ENCODE measurements at places on chromosomes 11 and 22.

DNA sequence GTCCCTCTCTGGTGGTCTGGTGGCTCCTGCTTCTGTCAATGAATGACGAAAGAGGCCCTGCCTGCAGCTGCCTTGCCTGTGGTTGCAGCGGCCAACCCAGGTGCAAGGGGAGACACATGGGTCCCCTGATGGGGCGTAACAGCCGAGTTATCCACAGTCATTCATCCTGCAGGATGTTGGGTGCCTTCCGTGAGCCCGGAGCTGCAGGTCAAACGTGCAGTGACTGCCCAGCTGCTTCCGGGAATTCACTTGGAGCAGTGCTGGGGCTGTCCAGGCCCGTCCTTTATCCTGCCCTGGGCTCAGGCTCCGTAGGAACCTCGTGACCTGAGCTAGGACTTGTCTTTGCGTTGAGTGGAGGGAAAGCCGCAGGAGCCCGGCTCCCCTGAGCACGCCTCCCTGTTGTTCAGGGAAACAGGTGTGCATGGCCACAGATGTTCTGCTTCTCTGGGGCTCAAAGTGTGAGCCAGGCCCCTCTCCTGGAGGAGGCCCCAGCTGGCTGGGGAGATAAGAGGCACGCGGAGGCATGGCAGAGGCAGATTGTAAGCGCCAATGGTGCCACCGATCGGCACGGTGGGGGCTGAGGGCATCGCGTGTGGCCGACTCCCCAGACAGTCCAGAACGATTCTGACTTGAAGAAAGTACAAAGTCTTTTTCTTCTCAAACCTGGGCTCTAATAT lies 635.4 kb downstream of the BRD1 start:
- DNase-seq: no peak

DNA sequence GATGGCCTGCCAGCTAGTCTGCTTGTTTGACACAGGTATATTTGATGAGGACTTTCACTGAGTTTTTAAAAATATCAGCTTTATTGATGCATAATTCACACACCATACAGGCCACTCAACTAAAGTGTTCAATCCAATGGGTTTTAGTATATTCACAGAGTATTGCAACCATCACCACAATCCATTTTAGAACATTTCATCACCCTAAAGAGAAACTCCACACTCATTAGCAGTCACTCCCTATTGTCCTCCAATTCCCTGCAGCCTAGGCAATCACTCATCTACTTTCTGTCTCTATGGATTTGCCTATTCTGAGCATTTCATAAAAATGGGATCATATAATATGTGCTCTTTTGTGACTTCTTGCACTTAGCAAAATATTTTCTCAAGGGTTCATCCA lies 397.9 kb upstream of the NARS2 start:
- no peak for DNase-seq

DNA sequence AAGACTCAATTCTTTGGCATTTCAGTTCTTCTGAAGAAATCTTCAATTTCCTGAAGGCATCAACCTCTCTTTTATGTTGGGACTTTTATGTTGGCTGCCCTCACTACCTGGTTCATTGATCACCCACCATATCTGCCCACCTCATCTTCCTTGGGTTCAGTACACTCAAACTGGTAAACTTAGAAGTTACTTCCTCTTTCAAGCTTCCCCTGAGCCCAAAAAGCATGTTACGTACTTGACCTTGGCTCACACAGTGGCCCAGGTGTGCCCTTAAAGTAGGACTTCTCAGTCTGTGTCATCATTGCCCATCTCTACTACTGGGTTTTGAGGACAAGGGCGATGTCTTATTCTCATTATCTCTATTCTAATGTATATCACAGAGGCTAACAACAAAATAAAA lies 86.1 kb downstream of the GRIA4 start:
- no peak for DNase-seq

DNA sequence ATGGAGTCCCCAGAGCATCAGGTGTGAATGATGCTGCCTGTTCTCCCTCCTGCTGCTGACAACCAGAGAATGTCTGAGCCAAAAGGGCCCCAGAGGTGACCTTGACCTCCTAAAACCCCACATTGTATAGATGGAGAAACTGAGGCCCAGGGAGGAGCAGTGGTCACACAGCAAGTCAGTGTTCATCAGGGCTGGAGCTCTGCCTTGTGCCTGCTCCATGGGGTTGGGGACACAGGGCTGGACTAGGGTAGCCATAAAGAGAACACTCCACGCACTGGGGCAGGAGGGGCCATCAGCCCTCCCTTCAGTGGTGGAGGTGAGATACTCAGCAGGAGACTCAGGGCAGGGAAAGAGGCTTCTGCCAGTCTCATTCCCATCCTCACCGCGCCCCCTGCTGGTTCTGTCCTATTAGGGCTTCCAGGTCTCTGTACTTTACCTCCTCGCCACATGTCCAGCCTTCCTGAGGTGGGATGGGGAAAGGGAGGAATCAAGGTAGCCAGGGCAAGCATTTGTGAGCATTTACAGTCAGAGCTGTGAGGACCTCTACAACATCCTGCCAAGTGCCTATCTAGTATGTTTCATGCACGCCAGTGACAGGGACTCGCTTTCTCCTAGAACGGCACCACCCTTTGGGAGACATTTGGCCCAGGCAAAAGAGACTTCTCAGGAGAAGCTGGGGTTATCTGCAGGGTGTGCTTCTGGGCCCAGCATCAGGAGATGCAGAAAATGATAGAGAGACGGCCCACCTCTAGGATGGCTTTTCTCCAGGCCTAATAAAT lies 43.2 kb downstream of the NEU3 start:
- DNase-seq: peak; percentile 65

DNA sequence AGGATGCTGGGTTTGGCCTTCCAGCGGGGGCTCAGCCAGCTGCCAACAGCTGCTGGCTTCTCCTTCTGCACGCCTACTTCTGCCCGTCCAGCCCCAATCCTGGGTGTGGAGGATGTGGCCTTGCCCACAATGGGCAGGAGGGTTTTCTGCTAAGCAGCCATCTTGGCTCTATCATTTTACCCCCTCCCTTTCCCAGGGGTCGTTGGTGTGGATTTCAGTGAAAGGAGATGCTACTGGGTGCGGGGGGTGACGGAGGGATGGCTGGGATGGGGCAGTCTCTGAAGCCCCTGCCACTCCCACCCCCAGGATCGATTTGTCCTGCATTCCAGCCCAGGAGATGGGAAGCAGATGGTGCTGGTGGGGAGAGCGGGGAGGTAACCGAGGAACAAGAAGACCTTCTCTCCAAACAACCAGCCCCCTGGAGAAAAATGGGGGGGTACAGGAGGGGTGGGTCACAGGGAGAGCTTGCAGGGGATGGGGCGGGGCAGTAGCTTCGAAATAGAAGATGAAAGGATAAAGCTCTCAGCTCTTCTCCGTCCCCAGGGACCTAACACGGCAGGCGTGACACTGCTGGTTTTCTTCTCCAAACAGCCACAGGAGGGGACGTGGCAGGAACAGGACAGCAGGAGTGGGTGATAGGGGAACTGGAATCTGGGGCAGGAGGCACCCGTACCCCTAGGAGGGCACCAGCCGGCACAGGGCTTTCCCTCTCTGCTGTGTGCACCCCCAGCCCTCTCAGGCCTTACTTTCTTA lies 68.9 kb downstream of the NECTIN1 start:
- DNase-seq: no peak

DNA sequence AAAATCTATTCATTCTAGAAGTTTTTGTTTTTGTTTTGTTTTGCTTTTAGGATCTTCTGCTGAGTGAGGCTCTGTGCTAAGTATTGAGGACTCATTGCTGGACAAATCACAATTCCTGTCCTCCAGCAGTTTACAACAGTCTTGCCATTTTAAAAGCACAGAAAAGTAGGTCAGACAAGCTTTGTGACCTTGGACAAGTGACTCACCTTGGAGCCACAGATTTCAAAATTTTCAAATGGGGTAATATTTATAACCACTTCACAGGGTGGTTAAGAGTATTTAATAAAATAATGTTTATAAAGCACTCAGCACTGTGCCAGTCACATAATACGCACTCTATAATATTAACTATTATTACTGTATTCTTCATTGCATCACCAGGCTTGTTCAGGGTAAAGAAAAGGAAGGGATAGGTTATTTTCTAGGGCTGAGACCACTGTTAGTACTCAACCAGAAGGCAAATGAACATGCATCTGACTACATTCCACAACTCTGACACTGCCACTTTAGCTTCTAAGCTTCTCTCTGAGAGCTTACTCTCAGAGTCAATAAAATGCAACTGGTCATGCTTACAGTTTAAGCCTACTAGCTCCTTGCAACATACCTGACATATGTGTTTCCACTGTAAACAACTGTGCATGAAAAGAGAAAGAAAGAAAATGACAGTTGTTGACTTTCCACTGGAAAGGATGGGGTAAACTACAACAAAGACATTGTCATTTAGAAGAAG lies 63.2 kb upstream of the FIBIN start:
- no peak for DNase-seq

GRCh38 chr11:1218788-1219445 lies 3.9 kb upstream of the MUC5B start:
- DNase-seq: no peak

- no peak for DNase-seq
These were observed 44.6 kb upstream of the ELF5 start for GRCh38 chr11:34558211-34558610.

DNA sequence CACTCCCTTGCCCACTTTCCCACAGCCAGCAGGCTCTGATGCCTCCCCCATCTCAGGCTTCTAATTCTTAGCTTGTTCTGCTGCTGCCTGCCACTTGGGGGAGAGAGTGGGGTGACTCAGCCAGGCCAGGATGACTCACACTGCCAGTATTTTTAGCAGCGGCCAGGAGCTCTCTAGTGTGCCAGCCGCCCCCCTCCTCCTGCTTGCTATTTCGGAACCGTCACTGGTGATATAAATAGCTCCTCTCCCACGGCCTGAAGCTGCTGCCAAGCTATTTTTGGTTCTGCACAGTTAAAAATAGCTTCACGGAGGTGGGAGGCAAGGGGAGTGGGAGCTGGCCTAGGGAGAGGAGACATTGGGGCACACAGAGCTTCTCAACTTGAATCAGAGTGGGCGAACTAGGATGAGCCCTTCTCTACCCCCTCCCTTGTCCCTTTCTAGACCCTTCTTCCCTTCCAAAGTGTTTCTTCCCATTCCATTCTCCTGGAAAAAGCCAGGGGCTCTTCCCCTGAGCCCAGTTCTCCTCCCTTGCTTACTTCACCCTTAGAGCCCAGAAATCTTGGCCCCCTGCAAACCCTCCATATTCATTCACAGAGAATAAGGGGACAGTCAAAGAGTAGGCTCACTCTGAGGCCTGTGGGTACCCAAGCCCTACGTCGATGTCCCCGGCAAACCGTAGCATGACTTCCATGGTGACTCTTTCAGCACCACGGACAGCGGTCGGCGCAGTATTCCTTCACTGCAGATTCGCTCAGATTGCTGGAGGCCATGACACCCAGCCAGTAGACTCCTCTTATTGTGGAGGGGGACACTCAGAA lies 2.5 kb upstream of the NPAS4 start:
- DNase-seq: peak; percentile 53

GRCh38 chr11:131079036-131079435 lies 162.8 kb upstream of the SNX19 start:
- DNase-seq: no peak

DNA sequence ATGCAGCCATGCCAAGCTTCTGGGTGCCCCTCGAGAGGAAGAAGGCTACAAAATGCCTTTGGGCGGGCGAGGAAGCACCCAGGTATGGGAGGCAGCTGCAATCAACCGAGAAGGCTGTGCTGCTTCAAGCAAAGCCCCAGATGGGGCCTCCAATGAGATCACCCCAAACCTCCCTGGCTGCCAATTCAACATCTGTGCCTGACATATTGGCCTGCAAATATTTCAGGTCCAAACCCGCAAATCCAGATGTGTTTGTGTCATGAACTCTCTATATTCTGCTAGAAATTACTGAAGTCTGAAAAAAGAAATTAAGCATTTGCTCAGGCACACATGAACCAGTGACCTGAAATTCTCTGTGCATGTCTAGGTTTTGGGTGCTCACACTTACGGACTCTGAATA lies 78.8 kb upstream of the RCN1 start:
- DNase-seq: no peak
